ENCODE measurements at places on chromosomes 6 and 20.

DNA sequence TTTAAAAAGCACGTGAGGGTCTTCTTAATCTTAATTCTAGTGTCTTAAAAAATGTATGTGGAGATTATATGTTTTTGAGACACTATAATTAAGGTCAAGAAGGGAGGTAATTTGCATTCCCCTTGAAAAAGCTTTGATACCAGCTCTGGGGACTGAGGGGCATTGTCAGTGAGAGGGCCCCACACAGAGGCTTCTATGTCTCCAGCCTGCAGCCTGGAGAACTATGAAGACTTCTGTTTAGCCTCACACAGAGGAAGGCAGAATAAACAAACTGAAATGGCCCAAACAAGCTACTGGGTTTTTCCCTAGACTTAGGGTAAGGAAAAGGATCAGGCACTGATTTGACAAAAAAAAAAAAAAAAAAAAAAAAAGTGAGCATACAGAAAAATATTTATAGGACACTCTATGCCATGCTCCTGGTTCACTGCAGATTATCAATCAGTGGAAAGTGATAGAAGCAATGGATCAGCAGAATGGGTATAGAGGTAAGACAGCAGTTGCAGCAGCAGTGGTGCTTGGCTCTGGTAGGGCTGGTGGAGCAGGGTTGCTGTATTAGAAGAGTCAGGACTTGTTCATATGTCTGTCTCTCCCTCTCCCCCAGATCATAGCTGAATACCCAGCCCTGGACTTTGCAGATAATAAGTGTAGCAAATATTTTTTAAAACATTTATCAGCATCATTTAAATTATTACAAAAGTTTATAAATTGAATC lies 85.4 kb downstream of the KLHL32 start:
- DNase-seq, result no peak

- DNase-seq, result no peak
Observed at GRCh38 chr20:49179368-49180277, 8.5 kb downstream of the STAU1 start.

DNA sequence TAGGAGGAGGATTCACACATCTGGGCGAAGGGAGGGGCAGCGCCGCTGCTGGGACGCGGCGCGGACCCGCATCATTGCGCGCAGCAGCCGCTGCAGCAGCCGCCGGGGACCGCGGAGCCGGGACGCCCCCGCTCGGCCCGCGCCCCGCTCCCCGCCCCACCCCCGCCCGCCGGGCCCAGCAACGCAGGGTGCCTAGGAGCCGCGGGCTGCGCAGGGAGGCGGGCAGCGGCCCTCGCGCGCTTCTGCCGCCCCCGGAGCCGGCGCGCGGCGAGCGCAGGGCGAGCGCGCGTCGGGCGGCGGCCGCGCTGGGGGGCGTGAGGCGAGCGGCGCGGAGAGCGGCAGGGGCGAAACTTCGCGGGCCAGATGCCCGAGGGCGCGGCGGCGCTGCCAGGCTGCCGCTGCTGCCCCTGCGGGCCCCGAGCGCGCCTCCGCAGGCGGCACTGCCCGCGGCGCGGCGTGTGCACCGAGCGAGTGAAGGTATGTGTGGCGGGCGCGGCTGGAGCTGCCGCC lies at the start of gene NKAIN2:
NKAIN2 (plus strand) TSS at position 362 of the 510 bp plus-strand sequence.
- DNase-seq, result no peak

GRCh38 chr6:113989675-113990074 lies 18.7 kb upstream of the HDAC2 start:
- DNase-seq, result no peak
